ENCODE measurements at places on chromosomes 6 and 20. TPM values are rescaled to one million over a fixed set of nuclear protein-coding genes. Genes with fewer than 3 reads are reported as not detected.

DNA sequence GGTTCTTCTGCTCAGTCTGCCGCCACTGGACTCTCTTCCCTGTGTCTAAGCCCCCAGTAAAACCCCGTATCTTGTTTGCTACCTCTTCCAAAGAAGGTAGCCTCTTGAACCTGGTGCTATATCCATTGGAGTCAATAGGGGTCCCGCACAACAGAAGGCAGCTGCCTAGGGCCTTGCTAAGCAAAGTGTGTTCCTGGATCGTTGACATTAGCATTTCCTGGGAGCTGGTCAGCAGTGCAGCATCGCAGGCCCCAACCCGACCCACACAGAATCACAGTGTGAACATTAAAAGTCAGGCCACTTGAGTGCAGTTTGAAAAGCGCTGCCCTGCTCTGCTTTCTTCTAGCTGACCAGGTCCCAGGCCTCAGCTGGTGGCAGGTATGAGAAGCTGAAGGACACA, 2.9 kb downstream of the ADA start:
- no peak for DNase-seq
- no peak overlapping the region for H3K27ac ChIP-seq
- no peaks in the 10 kb centered on the region for H3K36me3 ChIP-seq
- no peaks in the 10 kb centered on the region for H3K27me3 ChIP-seq
- peaks cover 11% of the 10 kb centered on the region for H3K4me1 ChIP-seq
- no peak overlapping the region for H3K4me3 ChIP-seq

Gene MCM3
- 25.7 TPM for total RNA-seq

Gene GABRR2
- total RNA-seq: 0.44 TPM

Gene VTA1
- 28.4 TPM for total RNA-seq

- H3K36me3 ChIP-seq: no peaks in the 10 kb centered on the region
- no peaks in the 10 kb centered on the region for H3K27me3 ChIP-seq
- H3K4me3 ChIP-seq: no peak overlapping the region
- no peak overlapping the region for H3K27ac ChIP-seq
- no peaks in the 10 kb centered on the region for H3K4me1 ChIP-seq
- DNase-seq: no peak
Measured at GRCh38 chr6:133774356-133774755, 114.6 kb upstream of the TCF21 start.

All from adrenal gland (tissue), 19 donors.